ENCODE measurements at places on chromosomes 3 and 15.

GRCh38 chr3:144127014-144127413 lies 155.4 kb downstream of the DIPK2A start:
- DNase-seq, result no peak

DNA sequence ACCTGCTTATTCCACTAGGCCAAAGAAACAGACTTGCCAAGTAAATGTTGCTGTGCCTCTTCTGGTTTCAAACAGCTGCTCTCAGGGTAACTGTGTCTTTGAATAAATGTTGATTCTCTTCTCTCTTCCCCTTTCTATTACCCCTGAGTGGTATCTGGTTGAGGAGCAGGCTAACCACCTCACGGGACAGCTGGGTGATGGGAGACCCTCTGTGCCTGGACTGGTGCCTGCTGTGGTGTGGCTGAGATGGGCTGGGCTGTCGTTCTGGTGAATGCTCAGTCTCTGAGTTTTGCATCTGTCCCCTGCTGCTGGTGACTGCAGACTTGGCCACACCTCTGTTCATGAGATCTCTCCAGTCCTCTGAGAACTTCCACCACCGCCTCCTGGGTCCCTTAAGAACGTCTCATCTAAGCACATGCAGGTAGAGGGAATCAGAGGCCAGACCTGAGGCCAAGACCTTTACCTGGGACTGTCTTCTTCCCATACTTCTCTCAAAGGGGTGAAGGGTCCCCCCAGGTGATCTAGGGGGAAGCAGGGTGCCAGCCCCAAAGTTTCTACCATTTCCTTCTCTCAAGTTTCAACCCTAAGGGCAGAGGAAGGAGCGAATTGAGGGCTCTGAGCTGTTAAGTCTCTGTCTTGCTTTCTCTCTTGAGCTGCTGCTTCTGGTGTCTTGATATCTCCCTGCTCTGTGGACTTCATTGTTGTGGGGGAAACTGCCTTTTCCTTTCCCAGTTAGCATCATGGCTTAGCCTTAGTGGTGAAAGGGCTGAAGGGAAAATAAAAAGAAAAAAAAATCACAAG lies 252.9 kb downstream of the EBLN2 start:
- DNase-seq, result no peak

DNA sequence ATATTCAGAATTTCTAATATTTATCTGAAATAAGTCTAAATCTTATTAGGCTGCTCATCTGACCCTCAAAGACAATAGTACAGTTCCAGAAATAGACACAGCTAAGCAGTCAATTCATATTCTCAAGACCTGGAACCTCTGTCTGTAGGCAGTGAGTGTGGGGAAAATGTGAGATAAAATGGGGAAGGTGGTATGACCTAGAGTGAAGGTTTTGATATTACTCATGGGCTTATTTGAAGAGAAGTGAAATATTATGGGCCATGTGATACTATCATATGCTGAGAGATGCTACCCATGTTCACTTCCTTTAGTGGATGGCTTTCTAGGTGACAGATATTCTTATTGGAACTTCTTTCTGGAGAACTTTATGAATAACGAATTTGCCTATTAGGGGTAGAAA lies 33.5 kb downstream of the TGFBR2 start:
- no peak for DNase-seq

GRCh38 chr3:69847303-69847702 lies 108.0 kb downstream of the MITF start:
- DNase-seq, result no peak

- no peak for DNase-seq
These were observed 326.9 kb downstream of the CNTN3 start for GRCh38 chr3:74287557-74287956.

DNA sequence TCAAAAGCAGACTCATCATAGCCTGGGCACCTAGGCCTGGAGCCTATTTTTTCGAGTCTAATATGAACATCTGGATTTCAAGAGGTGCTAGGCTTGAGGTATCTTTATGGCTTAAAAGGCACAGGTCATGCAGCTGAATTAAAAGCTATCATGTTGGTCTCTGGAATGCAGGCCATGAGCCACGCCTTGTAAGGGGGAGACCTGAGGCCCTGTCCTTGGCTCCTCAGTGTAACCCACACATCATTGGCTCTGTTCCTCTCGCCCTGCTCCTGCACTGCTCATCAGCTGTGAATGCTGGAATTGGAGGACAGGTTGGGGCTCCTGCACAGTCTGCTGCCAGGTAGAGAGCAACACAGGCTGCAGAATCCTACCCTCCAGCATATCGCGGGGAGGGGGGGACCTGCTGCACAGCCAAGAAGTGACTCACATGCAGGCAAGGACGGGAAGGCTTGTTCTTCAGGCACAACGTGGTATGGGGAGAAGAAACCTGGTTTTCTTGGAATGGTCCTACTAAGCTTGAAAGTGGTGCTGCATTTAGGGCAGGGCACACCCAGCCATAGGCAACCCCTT lies 146.0 kb downstream of the CHST2 start:
- DNase-seq, result no peak

GRCh38 chr3:17144665-17144993 lies 259.9 kb downstream of the PLCL2 start:
- no peak for DNase-seq

GRCh38 chr3:104553121-104553520 lies 813.6 kb upstream of the ALCAM start:
- no peak for DNase-seq

GRCh38 chr3:156429125-156429524 lies 125.8 kb downstream of the SSR3 start:
- no peak for DNase-seq

DNA sequence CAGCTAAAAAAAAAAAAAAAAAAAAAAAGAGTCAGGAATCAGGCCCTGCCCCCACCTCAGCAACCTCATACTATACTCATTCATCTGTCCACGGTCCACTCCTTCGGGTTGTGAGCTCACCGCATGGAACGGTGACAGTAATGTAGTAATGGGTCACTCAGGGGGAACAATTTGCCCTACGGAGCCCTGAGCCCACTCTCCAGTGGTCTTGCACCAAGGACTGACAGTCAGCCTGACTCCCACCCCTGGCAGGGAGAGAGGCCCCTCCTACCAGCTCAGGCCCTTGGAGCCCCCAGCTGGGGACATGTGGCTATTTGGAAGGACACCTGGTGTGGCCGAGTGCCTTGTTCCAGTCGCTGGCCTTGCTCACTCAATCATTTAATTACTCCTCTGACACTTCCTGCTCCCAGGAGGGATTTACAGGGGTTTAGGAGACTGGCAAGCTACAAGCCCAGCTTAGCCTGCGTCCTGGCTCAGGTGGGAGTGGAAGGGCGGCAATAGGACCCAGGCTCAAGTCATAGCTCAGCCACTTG lies 19.9 kb upstream of the CACNA2D2 start:
- no peak for DNase-seq

- no peak for DNase-seq
These were observed 30.8 kb downstream of the SH3GL3 start for GRCh38 chr15:83477808-83478537.

DNA sequence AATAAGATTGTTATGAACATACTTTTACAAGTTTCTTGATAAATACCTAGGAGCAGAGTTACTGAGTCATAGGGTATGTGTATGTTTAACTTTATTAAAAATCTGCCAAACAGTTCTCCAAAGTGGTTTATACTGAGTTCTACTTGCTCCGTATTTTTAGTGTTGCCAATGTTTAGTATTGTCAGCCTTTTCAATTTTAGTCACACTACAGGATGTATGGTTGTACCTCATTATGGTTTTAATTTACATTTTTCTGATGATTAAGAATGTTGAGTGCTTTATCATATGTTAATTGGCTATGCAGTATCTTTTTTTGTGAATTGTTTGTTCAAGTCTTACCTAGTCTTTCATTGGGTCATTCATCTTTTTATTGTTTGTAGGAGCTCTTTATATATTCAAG lies 4.3 kb downstream of the TMOD3 start:
- no peak for DNase-seq

- no peak for DNase-seq
These were observed 15.3 kb downstream of the CNOT10 start for GRCh38 chr3:32700244-32700643.

GRCh38 chr3:94372026-94372425 lies 309.2 kb downstream of the NSUN3 start:
- DNase-seq, result no peak

DNA sequence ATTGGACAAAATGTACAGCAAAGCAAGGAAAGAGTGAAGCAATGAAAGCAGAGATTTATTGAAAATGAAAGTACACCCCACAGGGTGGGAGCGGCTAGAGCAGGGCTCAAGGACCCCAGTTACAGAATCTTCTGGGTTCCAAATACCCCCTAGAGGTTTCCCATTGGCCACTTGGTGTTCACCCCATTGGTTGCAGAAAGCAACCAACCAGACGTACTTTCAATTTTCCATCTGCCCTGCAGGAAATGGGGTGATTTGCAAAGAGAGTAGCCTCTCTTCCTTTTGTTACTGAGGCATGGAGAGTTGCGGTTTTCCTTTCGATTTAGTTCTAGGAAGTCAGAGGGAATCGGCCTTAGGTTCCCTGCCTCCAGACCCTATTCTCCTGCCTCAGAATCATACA lies 2.4 kb downstream of the PML start:
- DNase-seq, result no peak

- no peak for DNase-seq
These were observed 52.5 kb upstream of the RPL32 start for GRCh38 chr3:12893852-12894251.

- no peak for DNase-seq
These were observed 38.2 kb downstream of the TGFBR2 start for GRCh38 chr3:30644615-30645014.

GRCh38 chr3:65597952-65598413 lies 440.7 kb downstream of the MAGI1 start:
- no peak for DNase-seq

DNA sequence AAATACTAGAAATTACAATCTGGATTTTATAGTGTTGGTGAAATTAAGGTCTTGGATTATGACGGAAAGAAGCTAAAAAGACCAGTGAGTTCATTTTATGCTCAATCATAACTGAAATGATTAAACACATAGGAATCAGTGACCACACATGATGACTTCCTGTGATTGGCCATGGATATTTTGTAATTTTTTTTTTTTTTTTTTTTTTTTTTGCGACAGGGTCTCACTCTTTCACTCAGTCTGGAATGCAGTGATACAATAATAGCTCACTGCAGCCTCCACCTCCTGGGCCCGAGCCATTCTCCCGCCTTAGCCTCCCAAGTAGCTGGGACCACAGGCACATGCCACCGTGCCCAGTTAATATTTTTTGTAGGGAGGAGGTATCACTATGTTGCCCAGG lies 47.4 kb downstream of the PAQR5 start:
- DNase-seq, result no peak

GRCh38 chr3:126277629-126278378 lies 79.4 kb downstream of the KLF15 start:
- no peak for DNase-seq

DNA sequence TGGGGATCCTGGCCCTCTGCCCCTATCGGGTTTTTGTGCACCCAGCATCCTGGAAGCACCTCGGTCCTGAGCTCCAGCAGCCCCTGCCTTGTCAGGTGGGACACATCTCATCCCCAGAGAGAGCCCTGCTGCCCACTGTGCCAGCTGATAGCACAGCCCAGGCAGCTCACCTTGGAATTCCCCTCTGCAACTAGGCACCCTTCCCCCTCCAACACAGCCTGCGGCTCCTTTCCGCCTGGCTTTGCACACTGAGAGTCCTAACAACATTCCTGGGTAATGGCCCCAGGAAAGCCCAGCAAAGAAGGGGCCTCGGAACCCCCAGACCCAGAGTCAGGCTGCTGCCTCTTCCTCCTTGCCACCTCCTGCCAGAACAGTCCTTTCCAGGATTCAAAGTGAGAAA lies 5.9 kb downstream of the HCN4 start:
- no peak for DNase-seq

- no peak for DNase-seq
These were observed 645.2 kb downstream of the ZNF385D start for GRCh38 chr3:21105784-21106183.

- DNase-seq, result peak; percentile 19
These were observed 82.8 kb upstream of the CDV3 start for GRCh38 chr3:133490468-133491351.

DNA sequence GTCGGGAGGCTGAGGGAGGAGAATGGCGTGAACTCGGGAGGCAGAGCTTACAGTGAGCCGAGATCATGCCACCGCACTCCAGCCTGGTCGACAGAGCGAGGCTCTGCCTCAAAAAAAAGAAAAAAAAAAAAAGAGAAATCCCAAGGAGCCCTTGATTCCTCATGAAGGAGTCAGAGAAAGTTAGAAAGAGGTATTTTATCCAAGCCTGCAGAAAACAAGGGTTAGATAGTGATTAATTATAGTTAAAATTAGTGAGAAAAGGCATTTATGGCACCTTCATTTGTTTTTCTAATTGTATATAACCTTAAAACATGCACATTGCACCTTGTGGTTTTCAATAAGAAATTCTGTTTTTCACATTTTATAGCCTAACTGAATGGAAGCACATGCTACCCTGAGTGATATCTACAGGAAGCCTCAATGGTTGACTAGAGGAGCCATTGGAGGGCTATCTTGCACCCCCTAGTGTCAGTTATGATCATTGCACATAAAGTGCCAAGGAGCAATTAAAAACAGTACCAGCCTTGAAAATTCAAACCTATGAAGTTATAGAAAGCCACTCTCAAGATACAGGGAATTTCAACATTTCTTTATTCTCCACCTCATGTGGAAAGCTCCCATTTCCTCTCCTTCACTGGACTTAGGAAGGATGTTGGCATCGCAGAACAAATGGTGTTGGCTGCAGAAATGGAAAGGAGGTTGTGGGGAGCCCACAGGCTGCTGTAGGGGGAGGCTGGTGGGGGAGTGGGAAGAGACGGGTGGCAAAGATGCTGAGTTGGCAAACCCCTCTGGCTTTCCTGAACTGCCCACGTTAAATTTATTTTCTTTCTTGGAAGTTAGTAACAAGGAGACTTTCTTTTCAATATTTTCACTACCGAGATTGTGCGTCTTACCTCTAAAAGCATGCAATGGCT lies 48.5 kb downstream of the ITGA11 start:
- DNase-seq, result no peak

DNA sequence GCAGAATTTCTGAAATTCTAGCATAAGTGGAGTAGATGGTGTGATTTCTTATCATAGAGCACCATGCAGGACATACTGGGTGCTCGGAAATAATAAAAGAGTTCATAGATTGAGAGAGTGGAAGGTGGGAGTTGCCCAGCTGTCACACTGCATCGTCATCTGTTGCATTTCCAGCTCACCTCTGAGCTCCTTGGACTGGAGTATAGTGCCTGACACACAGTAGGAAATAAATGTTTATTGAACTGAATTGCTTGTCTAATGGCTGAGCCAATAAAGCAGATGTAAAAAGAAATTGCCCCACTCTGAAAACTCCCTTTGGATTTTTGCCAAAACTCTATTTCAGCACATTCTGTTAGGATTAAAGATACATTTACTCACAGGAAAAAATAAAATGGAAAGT lies 108.9 kb upstream of the UBE2E1 start:
- no peak for DNase-seq

GRCh38 chr15:50549326-50549725 lies 2.9 kb upstream of the USP50 start:
- DNase-seq, result no peak

DNA sequence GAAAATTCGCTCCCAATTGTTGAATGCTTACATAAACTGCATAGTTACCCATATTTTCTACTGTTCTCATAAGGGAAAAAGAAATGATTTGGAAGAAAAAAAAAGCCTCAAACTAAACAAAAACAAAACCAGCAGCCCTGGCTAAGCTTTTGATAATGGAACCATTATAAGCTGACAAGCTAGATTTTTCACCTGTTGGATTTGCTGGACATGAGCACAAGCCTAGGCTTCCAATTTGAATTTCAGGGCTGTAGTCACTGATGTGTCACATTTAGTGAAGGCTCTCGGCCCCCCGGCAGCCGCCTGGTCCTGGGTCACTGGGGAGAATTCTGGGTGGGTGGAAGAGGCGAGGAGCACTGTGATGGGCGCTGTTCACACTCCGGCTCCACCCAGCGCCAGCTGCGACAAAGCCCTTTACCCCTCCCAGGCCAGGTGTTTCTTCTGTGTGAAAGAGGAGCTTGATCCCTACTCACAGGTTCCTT lies 4.6 kb downstream of the FBXL22 start:
- no peak for DNase-seq

All from activated CD4-positive, alpha-beta T cell treated with anti-CD3 and anti-CD28 coated beads for 24 hours (primary cell).